ENCODE measurements at places on chromosomes 13 and 19.

DNA sequence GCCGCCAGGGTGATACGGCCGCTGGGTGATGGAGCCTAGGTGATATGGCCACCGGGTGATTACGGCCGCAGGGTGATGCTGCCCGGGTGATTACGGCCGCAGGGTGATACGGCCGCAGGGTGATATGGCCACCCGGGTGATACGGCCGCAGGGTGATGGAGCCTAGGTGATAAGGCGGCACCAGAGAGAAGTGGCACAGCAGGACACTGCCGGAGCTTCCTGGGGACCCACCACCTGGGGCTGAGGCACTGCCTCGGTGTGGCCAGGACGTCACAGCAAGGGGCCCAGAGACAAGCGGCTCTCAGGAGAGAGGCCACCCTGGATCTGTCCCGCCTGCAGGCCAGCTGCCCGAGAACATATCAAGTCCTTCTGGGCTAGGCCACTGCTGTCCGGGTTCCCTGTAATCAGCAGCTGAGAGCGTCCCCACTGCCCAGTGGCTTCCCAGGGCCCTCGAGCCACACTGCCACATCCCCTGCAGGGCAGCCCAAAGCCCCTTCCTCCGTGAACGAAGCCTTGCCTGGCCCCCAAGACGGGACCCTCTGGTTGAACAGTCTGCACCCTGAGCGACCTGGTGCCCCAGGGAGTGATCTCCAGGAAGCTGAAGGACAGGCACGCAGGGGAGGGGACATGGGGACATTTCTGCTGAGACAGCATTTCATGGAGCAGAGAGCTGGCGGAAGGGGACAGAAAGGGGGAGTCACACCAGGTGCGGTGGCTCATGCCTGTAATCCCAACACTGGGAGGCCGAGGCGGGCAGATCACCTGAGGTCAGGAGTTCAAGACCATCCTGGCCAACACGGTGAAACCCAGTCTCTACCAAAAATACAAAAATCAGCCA, 22.1 kb downstream of the ZNF787 start:
- DNase-seq, result no peak

DNA sequence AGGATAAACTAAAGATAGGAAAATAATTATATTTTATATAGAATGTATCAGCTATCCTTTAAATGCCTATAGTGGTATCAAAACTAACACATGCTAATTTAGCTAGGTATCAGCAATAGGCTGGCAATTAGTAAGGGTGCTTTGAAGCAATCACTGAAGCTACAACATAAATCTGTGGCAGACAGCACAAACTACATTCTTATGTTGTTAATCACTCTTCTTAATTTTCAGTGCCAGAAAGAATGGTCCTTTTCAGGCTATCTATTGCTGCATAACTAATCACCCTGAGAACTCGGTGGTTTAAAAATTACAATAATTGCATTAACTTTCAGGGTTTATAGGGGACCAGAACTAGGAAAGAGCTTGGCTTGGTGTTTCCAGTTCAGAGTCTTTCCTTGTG, 963.1 kb downstream of the EFNB2 start:
- DNase-seq, result no peak

DNA sequence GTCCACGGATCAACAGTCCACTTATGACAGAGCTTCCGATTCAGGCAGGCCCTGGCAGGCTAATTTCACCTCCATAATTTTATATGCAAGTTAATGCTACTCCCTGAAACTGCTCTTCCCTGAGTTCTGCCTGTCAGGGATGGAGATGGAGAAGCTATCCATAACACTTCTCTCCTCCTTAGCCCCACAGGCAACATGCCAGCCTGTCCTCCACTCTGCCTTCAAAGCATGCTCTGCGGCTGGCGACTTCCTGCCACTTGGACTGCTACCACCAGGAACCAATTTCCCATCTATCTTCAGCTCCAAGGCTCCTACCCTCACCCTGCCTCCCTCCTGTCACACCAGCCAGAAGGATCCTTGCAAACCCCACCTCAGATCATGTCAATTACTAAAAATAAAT, 35.4 kb downstream of the GSX1 start:
- DNase-seq, result no peak

DNA sequence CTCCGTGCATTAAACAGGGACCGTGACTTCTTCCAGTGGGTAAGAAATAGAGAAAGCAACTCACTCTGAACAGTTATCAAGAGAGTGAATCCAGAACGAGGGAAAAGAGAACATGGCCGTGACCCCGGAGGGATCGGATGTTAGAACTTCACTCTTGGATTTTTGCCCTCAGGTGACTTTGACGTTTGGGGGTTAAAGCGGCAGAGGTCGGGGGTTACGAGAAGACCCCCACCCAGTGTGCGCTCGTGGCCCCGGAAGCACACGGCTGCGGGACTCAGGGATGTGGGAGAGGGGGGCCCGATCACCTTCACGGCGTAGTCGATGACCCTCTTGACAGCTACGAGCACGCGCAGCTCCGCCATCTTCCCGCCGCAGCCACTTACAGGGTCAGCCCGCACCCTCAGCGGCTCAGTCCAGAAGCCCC, at the start of gene ETFB:
ETFB (minus strand) TSS at position 424 of the 424 bp plus-strand sequence; CDS start at position 362, 62 bp downstream.
- no peak for DNase-seq

DNA sequence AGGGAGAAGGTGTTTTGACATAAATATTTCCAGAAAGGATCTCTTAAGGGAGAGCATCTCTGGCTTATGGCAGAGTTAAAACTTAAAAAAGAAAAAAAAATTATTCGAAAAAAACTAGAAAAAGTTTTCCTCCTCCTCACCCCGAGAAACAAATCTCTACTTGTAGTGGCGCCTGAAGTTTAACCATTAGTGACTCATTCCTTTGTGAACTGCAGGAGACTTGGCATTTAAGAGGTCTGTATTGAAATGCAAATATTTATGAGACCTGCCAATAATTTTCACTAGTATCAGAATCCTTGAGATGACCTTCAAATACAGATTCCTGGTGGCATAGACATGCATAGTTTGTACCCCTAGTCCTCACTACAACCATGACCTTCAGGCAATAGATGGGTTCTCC, 64.9 kb upstream of the MED4 start:
- DNase-seq, result no peak

GRCh38 chr13:47859165-47859564, 141.9 kb downstream of the SUCLA2 start:
- DNase-seq, result no peak

GRCh38 chr19:14474827-14475226, 327 bp downstream of the PTGER1 start:
- DNase-seq, result no peak

GRCh38 chr13:26007261-26008125, 44.3 kb downstream of the SHISA2 start:
- no peak for DNase-seq

DNA sequence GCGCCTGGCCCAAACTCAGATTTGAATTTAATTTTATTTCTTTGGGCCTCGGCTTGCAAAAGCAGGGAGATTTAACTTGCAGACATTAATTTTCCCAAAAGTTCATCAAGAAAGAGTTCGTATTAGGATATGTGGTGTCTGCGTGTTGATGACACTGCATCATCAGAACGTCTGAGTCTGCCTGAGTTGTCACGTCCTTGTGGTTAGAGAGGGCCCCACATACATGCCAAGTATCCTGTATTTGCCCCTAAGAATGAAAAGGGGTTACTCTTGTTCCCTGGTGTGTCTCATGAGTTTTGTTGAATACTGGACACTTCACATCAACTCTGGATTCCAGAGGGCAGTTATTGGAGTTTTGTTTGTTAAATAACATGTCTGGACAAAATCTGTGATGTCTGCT, 5.6 kb upstream of the TEX29 start:
- DNase-seq, result no peak

DNA sequence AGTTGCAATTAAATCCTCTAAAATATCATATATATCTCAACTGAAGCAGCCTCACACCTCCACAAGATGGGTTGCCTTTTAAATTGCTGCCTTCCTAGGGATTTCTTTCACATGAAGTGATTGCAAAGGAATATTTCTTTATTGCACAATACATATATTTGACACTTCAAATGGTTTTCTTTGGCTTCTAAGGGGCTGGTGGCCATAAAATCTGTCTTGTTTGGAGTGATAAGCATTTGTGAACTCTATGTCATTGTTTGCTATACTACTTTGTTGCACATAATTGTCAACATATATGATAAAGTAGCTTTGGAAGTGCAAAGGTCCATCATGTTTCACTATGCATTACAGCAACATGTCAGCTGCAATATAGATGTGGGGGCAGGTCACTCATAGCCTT, 2380.9 kb downstream of the PCDH9 start:
- no peak for DNase-seq

- DNase-seq, result no peak
Measured at GRCh38 chr19:5417495-5418436, 37.5 kb upstream of the ZNRF4 start.

DNA sequence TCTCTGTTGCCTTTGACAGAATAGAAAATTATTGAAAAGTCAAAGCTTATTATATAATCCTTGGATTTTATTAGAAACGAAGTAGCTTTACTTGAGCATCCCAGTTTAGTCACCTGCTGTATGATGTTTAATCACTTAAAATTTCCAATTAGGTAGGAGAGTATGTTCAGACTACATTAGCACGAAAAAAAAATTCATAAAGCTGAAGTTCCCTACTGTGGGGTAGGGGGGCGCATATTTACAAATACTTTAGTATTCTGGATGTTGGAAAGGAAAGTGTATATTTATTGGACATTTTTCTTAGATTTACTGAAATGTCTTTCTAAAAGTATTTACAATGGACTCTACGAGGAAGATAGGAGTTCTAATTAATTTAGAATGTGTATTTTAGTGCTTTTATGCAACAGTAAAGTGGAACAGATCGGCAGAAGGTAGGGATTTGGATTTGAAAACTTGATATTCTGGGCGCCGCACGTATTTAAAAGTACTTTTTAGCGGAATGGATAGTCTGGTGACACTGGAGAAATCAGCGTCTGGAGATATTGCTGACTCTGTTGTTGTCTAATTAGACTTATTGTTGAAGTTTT, 1.9 kb downstream of the CDK8 start:
- DNase-seq, result no peak

- no peak for DNase-seq
Measured at GRCh38 chr19:10402441-10403038, 802 bp downstream of the CDC37 start.

GRCh38 chr13:74633734-74634133, 499.5 kb upstream of the KLF12 start:
- DNase-seq, result no peak

DNA sequence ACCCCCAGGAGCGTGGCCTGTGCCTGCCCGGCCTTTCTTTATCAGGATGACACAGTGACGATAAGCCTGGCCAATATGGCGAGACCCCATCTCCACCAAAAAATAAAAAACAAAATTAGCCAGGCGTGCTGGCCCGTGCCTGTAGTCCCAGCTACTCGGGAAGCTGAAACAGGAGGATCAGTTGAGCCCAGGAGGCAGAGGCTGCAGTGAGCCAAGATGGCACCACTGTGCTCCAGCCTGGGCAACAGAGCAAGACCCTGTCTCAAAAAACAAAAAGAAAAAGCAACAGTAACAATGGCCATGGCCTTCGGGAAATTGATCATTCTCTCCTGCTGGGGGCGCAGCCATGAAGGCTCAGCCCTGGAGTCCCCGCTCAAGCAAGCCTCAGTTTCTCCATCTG, 11.1 kb downstream of the PEX11G start:
- DNase-seq, result no peak

GRCh38 chr19:54248016-54248601, 5.5 kb upstream of the LILRA6 start:
- no peak for DNase-seq

GRCh38 chr13:67421475-67421874, 191.3 kb upstream of the PCDH9 start:
- no peak for DNase-seq

Data from activated CD8-positive, alpha-beta memory T cell treated with anti-CD3 and anti-CD28 coated beads, Interleukin-2, amount 50 U/mL, for 4 hours (primary cell).